ENCODE measurements at places on chromosomes 1 and 21.

DNA sequence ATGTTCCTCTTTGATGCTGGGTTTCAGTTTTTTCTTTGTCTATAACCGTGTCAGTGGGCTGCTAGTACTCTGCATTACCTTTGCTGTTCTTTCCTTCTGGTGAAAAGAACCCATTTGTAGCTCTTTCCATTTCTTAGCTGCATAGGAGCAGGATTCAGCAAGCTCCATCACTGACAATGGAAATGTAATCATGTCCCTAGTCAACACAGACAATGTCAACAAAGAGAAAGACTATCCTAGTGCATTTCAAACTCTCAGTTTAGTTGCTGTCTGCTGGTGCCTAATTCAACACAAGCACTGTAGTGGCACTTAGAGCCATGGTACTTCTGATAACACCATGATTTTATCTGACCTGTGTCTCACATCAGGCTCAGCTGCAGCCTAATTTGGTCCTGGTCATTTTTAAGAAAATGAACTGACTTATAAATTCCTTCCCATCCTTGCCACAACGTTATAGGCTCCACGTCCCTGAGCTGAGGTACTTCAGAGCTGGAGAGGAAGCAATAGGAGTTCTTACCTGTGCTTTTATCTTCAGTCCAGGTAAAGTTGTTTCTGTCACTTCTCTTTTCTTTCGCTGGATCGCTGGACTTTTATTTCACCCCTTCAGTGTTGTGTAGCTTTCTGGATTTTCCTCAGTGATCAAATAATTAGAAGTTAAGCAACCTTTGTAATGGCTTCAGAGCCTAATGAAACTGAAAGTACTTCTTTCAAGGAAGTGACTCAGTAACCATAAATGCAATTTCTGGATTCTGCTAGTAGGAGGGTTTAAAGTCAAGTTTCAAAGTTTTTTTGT, at the start of gene GBP3:
Gene GBP3 (minus strand): TSS at position 700 of the 793 bp plus-strand sequence. CDS start 2,145 bp downstream, outside the sequence.
- peak; percentile 50 for DNase-seq

DNA sequence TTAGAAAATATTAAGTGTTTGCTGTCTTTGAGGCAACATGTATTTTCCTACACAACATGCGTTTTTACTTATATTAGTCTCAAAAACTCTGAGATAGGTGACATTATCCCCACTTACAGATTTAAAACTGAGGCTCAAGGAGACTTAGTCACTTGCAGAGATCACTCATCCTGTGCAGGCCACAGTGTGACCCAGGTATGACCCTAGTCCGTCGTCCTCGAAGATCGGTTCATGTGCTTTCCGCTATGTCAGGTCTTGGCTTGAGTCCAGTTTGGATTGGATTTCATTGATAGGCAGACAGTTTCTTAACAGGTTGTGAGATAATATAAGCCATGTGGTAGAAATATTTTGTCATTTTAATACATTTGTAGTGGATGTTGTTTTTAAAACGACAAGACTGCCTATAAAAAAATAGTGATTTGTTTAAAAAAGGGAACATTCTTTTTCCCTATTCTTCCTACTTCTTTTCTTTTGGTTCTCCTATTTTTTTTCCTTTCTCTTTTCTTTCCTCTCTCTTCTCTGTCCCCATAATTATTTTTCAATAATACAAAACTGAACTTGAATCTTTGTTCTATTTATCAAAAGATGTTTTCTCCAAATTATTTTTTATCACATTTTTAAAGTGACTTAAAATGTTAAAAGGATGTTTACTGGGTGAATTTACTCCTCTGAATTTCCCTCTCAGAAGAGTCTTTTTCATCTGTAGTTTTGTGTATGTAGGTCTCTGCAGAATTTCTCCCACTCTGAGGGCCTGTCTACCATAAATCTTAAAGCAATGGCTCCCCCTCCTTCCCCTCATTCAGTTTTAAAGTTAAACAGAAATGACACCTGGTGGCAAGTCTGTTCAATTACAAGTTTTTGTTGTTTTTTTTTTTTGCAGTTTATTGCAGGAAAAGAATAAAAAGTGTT, 81.8 kb downstream of the PHTF1 start:
- peak; percentile 38 for DNase-seq

- DNase-seq: no peak
These were observed 9.4 kb downstream of the ZCCHC17 start for GRCh38 chr1:31306278-31306677.

- DNase-seq: no peak
These were observed 583.4 kb upstream of the ADAMTS5 start for GRCh38 chr21:27550287-27550686.

GRCh38 chr1:217029281-217030157, 306.3 kb upstream of the ESRRG start:
- no peak for DNase-seq

DNA sequence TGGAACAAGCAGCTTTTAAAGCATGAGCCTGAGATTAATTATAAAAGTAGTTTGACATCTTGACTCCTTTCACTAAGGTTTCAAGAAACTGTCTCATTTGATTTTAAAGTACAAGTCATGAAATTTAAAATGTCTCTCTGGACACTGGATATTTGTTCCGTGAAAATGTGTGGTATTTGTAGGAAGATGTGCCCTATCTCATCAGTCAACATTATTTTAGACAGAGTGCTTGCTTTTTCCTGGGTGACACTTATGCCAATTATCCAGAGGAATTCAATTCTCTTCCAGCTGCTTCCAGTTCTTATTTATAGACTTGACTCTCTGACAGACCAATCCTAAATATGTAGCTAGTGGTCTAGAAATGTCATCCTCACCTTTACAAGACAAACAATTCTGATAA, 300.4 kb downstream of the PLA2G4A start:
- DNase-seq: no peak

DNA sequence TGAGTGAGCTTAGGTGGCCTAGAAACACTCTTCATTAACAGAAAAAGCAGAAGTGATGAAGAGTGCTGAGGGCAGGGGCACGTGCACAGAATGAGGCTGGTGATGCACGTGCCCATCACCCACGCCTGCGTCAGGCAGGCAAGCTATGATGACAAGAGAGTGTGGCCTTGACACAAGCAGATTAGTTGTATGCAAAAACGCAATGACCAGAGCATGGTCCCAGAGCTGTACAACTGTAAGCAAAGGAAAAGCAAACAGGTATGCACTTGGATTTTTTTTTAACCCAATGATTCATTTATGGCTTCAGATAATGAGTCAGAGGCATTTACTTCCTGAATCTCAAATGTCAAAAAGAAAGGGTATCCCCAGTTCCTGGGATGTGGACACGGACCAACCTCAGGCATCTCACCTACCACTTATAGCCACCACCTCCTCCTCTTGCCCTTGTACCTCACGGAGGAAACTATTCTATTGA, 9.1 kb upstream of the TMEM61 start:
- no peak for DNase-seq

DNA sequence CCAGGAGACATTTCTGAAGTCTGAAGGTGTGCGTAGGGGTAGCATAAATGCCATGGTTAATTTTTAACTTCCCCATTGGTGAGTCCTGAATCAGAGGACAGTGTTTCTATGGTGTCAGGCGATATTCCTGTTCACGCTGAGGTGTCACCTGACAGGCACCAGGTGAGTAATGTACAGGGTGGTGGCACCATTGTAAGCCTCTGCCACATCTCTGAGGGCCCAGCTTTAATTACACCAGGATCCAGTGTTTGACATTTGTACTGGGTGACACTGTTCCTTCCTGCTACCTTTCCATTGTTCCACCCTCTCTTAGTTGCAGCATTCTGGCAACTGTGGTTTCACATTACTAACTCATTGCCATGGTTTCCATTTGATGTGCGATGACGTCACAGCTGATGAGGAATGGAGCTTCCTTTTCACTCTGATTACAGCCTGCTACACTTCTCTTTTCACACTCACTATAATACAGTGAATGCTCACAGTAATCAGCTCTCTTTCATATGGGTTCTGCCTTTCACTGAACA, 40.6 kb upstream of the MARK1 start:
- DNase-seq: no peak

DNA sequence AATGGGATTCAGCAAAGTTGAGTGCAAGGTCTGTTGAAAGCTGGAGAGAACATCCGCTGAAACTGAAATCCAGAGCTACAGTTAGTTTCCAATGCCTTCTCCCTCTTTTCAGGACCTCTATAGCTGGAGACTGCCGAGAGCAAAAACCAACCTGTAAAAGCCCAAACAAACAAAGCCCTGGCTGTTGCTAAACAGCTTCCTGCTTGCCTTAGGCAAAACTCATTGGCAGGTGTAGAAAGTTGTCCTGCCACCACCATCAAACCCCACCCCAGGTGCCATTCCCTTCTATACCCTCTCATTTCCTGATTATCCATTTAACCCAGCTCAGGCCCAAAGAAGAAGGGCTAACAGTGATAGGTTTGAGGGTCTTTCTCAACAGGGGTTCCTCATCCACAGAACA, 24.7 kb downstream of the SCYL3 start:
- no peak for DNase-seq

GRCh38 chr1:109079240-109079622, 3.4 kb upstream of the TAF13 start:
- no peak for DNase-seq

GRCh38 chr1:7218210-7218832, 433.1 kb downstream of the CAMTA1 start:
- no peak for DNase-seq

DNA sequence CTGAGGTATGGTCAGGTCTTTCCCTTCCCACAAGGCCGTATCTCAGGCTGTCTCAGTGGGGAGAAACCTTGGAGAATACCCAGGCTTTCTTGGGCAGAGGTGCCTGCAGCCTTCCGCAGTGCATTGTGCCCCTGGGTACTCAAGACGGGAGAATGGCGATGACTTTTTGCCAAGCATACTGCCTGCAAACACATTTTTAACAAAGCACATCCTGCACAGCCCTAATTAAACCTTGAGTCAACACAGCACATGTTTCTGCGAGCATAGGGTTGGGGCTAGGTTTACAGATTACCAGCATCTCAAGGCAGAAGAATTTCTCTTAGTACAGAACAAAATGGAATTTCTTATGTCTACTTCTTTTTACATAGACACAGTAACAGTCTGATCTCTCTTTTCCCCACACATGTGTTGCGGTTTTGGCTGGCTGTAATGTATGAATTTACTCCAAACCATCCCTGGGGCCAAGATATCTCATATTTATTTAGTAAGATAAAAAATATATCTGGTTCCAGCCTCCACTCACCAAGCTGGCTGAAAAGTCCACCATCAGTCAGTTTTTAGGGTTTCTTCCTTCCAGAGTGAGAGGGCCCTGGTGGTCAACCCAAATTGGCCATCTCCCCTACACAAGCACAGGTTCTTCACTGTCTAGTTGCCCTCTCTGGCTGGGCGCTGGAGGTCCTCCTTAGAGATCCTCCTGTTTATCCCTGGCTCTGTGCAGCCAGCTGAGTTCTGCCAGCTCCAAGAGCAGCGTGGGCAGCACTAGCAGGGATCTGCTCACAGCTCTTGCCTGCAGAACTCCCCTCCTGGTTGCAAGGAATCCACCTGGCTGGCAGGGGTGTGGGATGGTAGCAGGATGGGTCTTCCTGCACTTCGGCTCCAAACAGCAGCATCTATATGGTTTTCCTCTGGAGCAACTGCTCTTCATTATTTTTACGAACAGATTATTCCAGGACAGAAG, 2.6 kb downstream of the FAAH start:
- DNase-seq: no peak

GRCh38 chr1:207345644-207346477, 24.4 kb downstream of the CD55 start:
- peak; percentile 1 for DNase-seq

DNA sequence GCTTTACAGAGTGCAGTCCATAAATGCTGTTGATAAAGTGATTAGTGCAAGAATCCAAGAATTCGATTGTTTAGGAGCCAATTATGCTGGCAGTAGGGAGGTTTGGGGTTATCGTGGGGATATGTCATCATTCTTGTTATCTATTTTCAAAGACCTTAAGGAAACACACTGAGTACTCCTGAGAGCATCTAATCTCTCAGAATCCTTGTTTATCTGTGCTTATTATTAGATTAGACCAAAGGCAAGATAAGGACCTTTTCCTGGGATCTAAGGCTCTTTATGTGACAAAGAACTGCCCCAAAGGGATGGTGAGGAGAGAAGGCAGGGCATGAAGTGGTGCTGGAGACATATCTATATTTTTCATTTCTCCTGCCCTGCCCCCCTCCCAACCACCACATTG, 139.1 kb downstream of the TSEN15 start:
- no peak for DNase-seq

DNA sequence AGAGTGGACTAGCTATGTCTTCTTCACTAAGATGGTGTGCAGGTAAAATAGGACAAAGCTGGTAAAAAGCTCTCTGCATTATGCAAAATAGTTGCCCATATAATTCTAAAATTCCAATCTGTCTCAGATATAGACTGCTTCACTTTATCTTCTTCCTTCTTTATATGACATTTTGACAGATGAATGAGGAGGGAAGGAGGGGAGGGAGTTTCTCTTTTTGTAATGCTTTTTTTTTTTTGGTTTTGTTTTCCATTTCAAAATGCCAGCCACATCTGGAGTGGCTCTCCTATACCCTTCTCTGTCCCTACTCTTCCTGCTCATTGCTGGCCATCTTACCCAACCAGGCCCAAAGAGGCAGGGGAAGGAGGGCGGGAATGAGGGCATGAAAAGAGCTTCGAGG, 24.2 kb upstream of the JUN start:
- no peak for DNase-seq
